ENCODE measurements at places on chromosomes 13 and 19.

DNA sequence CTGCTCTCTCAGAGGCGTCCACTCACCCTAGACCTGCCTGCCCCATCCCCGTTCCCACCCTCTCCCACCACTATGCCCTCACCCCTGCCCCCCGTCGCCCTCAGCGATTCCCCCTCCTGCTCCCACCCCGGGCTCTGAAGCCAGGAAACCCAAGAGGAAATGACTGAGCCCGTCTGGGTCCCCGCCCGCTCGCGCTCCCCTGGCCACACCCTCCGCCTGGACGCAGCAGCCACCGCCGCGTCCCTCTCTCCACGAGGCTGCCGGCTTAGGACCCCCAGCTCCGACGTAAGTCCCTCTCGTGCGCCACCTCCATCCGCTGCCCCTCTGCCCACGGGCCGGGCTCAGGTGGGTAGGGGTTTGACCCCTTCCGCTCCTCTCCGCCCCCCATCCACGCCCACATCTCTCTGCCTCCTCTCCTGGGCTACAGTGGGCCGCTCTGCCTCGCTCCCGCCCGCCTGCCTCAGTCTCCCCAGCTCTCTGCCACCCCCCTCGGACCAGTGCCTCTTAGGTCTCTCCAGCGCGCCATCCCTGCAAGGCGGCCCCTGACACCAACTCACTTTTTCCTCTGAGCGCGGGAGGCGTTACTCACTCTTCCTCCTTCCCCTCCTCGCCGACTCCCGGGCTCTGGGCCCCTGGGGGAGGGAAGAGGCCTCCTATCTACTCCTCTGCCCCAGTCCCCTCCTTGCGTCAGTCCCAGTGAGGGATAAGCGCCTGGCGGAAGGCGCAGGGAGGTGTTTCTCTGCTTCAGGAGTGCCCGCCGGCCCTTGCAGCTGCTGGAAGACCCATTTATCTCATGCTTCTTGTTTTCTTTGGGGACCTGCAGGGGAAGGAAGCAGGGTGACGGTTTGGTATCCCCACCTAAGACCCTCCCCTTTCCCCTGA is at the start of gene FXYD5:
TSS of gene FXYD5 (plus strand) at position 211 of the 882 bp plus-strand sequence. CDS start 816 bp downstream, outside the sequence.
- DNase-seq, result no peak

DNA sequence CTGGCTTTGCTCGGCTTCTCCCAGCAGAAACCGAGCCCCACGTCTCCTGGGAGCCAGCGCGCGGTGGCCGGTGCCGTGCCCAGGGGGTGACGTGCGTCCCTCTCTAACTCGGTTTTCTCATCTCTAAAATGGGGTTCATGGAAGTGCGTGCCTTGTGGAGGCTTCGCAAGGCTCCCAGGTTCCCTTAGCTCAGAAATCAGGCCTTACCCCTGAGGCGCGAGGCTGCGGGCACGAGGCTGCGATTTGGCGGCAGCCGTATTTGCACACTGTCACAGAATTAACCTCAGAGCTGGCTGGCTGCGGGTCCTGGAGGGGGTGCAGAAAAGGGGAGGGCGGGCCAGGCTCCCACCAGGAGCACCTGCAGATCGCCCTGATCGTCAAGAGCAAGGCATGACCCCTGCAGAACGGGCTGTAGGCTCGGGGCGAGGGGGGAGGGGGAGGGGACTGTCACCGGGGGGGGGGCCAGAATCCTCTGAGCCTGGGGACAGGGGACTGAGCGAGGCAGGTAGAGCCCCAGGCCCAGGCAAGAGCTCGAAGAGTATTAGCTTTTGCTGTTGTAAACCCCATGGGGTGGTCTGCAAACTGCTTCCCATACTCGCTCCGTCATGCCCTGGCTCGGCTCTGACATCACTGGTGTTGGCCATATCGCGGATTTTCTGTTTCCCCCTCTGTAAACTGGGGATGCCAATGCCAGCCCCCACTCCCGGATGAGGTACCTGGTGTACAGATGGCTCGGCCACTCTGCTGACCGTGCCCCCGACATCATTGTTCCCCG is 62.2 kb downstream of the CCNE1 start:
- no peak for DNase-seq

GRCh38 chr19:6519289-6519688 is 11.5 kb upstream of the TNFSF9 start:
- DNase-seq, result no peak

DNA sequence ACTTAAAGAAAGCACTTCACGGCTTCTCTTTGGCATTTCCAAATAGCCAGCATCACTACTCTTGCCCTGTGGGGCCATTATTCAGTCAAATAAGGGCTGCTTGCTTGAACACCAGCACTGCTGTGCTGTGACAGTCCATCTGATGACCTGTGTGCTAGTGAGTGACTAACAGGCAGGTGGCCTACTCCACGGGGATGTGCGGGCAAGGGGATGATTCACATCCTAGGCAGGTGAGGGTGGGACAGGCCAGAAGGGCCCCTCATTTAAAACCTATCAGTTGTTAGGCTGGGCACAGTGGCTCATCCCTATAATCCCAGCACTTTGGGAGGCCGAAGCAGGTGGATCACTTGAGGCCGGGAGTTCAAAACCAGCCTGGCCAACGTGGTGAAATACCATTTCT is 8.2 kb downstream of the CCNE1 start:
- no peak for DNase-seq

- no peak for DNase-seq
Measured at GRCh38 chr19:32830231-32831014, 39.1 kb downstream of the SLC7A9 start.

DNA sequence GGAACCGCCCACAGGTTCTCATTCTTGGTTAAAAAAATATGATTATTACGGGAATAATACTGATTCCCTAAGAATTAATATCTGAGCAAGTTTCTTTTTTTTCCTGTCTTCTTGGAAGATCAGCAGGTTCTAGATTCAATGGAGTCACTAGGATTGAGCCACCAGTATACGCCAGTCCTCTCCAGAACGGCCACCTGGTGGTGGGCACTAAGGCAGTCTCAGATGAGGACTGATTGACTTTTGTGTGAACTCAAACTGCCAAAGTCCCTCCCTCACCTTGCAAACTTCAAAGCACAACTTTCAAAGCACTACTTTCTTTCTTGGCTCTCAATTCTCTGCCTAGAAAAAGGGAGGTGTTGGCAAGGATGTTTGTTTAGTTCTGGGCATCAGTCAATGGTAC is 33.3 kb upstream of the ALOX5AP start:
- no peak for DNase-seq

DNA sequence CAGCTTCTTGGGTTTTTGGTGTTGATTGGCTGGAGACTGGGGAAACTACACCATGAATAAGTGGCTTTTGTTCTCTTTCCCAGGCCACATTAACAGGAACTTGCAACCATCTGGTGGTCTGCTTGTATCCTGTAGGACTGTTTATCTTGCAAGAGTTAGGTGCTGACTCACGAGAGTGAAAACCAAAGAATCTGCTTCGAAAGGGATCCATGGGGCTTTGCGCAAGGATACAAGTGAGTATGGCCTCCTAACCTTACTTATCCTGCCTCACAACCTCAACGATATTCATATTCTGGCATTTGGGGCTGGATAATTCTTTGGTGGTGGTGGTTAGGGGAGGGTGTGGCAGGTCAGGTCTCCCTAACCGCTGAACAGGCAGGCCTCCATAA is 4.7 kb upstream of the SIGLECL1 start:
- DNase-seq, result no peak

- no peak for DNase-seq
Measured at GRCh38 chr13:63161219-63161618, 1745.6 kb upstream of the PCDH20 start.

GRCh38 chr13:93425411-93425810 is 198.8 kb downstream of the GPC6 start:
- DNase-seq, result no peak

- DNase-seq, result no peak
Measured at GRCh38 chr13:27208514-27208913, 36.9 kb upstream of the USP12 start.

GRCh38 chr13:43686557-43686956 is 100.2 kb downstream of the ENOX1 start:
- DNase-seq, result no peak

DNA sequence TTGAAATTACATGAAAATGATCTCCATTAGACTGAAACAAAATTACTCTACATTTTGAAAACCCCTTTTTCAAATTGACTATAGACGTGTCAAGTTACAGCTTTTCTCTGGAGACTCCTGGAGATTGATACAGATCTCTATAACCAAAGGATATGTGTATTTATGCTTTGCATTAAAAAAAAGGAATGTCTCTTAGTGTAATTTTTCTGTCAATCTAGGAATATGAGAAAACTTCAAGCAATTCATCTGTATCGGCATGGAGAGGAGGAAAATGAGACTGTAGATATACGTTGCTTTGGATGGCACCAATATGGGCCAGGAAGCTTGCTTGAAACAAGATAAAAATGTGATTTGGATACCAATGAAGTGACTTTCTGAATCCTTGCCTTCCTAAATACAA is 286.6 kb downstream of the PCDH9 start:
- no peak for DNase-seq

DNA sequence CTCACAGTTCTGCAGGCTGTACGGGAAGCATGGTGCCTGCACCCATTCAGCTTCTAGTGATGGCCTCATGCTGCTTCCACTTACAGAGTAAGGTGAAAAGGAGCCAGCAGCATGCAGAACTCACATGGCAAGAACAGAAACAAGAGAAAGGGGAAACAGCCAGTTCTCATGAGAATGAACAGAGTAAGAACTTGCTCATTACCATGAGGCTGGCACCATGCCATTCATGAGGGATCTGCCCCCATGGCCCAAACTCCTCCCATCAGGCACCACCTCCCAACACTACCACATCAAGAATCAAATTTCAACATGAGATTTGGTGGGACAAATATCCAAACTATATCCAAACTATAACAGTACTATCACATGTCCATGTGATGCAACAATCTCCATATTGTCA is 72.1 kb downstream of the KATNAL1 start:
- no peak for DNase-seq
